ENCODE measurements at places on chromosomes 16 and 17.

GRCh38 chr17:81012574-81013447 lies 21.2 kb downstream of the CHMP6 start:
- DNase-seq, result no peak

DNA sequence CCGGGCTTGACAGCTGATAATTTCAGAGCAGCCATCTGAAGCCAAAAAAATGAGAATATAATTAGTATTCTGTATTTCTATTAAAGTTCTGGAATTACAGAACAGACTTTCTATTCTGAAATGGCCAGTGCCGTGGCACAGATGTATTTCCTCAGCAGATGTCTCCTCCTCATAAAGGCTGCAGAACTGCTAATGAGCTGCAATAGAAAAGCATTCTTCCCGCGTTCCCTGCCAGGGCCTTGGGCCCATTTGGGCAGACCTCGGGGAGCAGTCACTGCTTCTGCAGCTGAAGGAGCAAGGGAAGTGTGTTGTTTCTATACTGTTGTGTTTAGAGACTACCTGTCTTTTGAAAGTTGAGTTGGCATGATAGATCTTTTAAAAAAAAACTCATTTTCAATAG lies 152.6 kb upstream of the CACNG5 start:
- no peak for DNase-seq

- DNase-seq, result no peak
These were observed 51.7 kb downstream of the RPH3AL start for GRCh38 chr17:300881-301280.

DNA sequence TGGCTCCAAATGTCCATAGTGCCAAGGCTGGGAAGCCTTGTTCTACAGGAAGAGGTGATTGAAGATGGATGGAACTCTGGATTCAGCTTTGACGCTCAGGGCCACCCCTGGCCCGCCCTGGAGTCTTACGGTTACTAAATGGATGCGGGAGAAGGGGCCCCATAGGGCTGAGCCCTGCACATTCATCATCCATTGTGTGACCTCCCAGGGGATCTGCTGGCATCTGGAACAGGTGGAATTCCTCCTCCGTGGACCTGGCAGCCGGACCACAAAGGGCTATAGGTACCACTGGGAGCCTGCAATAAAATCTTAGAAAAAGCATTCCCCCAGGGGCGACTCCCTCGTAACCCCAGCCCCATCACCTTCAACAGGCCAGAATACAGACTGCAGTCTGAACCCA lies 81.4 kb upstream of the NOL11 start:
- no peak for DNase-seq

DNA sequence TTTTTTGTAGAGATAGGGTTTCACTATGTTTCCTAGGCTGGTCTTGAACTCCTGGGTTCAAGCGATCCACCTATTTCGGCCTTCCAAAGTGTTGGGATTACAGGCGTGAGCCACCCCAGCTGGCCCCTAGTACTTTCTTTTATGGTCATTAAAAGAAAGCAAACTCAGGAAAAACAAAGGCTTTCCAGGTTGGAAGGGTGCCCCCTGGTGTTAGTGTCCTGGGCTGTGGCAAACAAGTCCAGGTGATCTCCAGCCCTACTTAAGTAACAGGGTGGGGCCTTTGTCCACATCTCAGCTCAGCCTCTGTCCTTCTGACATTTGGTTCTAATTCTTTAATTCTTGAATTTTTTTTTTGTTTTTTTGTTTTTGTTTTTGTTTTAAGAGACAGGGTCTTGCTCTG lies 6.9 kb downstream of the IGFBP4 start:
- DNase-seq, result peak; percentile 27

DNA sequence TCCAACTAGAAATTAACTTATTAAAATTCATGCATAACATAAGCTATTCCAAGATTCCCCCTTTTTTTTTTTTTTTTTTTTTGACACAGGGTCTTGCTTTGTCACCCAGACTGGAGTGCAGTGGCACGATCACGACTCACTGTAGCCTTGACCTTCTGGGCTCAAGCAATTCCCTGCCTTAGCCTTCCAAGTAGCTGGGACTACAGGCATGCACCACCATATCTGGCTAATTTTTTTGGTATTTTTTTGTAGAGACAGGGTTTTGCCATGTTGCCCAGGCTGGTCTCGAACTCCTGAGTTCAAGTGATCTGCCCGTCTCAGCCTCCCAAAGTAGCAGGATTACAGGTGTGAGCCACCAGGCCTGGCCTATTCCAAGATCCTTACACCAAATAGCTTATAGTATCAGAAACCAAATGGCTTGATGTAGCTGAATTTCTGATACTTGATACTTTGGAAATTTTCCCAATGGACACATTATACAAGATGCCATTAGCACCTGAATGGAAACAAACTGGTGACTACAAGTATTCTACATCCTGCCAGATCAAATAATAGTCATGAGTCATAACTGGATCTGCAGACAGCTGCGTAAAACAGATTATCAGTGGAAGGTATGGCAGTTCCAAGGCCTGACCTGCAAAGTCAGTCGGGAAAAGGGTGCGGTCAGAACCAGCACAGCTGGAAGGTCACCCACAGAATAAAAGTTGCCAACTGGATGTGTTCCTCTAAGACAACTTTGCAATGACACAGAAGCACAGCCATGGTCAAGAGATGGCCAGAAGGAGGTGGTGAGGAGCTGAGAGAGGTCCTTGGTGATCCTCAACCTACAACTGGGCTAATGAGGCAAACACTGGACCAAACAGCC lies 14.5 kb downstream of the TUBG1 start:
- DNase-seq, result peak; percentile 31

- DNase-seq, result no peak
These were observed 4.8 kb upstream of the ATP2A3 start for GRCh38 chr17:3968886-3969524.

GRCh38 chr16:629185-629832 lies 1.5 kb upstream of the WFIKKN1 start:
- DNase-seq, result no peak

- DNase-seq, result no peak
These were observed 329.9 kb downstream of the KCNJ2 start for GRCh38 chr17:70499067-70499786.

DNA sequence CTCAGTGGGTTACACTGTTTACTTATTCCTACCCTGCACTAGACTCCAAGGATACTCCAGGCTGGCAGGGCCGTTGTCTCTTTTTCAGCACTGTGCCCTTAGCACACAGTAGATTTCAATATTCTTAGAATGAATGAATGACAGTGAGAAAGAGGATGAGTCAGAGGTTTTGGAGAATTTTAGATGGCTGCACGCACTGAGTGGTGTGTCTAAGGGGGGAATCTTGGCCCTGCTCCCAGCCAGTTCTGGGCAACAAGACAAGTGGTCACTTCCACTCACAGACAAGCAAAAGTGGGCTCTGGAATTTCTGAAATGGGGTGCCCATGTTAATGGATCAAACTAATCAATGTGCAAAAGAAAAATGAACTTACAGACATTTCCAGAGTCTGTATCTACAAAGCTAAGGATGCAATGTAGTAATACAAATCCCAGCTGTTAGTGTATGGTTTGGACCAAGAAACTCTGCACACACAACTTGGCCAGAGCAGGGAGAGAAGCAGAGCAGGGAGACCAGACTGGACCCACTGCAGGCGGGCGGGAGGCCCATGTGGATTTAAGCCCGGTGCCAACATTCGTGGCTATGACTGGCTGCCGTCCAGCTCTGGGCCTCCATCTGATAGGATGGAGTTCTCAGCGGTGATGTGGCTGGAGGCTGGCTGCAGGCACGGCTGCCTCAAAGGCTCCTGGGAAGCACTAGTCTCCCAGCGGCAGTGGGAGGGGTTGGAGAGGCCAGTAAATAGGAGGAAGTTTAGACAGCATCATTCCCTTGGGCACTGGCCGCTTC lies 95.6 kb upstream of the CDYL2 start:
- DNase-seq, result peak; percentile 95

- DNase-seq, result no peak
These were observed 34.3 kb downstream of the CPSF4L start for GRCh38 chr17:73227379-73227778.

- DNase-seq, result no peak
These were observed 26.8 kb upstream of the PMFBP1 start for GRCh38 chr16:72198771-72199201.

DNA sequence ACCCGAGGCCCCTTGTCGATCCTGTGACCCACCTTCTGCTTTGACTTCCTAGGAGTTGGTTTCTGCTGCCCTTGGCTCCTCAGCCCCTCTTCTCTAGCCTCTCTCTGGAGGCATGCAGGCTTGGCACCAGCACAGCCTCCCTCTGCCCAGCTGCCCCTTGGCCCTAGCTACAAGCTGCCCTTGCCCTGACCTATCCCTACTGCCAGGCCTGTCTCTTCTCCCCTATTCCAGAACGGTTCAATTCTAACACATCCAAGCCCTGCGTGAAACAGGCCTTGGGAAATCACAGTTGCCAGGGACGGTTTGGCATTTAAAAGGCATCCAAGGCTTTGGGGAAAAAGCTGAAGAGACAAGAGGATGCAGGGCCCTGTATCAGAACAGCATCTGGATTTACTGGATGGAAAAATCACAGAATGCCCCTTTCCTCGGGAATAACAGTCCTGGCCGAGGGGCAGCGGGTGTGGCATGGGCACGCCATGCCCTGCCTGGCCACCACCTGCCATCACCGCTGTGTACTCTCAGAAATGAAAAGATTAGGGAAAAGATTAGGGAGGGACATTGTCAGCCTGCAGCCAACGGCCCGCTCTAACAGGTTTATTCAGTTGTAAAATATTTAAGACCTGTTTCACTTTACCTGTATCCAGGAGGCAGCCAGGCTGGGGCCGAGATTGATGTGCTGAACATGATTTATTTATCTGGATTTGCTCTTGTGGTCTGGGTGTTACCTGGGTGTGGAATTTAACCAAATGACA lies 15.8 kb downstream of the RAI1 start:
- no peak for DNase-seq

- peak; percentile 9 for DNase-seq
These were observed 491 bp downstream of the IST1 start for GRCh38 chr16:71895679-71896365.

GRCh38 chr16:54397190-54397835 lies 110.7 kb upstream of the IRX3 start:
- DNase-seq, result no peak

- DNase-seq, result no peak
These were observed 5.9 kb upstream of the MYO15A start for GRCh38 chr17:18102640-18103039.

DNA sequence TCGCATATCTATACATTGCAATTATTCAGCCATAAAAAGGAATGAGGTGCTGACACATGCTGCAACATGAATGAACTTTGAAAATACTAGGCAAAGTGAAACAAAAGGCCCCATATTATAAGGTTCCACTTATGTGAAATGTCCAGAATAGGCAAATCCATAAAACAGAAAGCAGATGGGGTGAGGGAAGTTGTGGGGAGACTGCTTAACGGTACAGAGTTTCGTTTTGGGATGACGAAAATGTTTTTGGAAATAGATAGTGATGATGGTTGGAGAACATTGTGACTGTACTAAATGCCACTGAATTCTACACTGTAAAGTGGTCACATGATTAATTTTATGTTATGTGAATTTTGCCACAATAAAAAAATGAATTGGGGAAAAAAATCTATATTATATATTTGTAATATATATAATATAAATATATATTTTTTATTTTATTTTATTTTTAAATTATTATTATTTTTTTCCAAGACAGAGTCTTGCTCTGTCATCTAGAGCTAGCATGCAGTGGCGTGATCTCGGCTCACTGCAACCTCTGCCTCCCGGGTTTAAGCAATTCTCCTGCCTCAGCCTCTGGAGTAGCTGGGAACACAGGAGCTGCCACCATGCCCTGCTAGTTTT lies 4.2 kb upstream of the GNA13 start:
- no peak for DNase-seq

- no peak for DNase-seq
These were observed 16.6 kb downstream of the CASKIN2 start for GRCh38 chr17:75498726-75499213.

DNA sequence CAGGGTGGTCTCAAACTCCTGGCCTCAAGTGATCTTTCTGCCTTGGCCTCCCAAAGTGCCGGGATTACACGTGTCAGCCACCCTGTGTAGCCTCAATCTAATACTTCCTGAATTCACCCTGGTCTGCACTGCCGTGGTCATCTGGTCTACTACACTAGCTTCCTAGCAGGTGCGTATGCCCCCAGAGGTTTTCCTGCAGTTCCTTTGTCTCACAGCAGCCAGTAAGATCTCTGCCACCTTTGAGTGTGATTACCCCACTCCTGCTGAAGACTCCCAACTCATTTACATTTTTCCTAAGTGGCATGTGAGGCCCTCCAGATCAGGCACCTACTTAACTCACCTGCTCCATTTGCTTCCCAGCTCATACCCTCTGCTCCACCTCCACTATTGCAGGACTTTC lies 5.1 kb upstream of the DDX19A start:
- no peak for DNase-seq

- DNase-seq, result no peak
These were observed 30.6 kb upstream of the FAAP100 start for GRCh38 chr17:81582749-81583148.

GRCh38 chr16:4614571-4615383 lies at the start of gene UBALD1:
TSS of gene UBALD1 (minus strand) at chr16:4614888. CDS start at chr16:4614797, 91 bp downstream.
- DNase-seq, result peak; percentile 86

- no peak for DNase-seq
These were observed 19.4 kb downstream of the GNGT2 start for GRCh38 chr17:49190932-49191331.

DNA sequence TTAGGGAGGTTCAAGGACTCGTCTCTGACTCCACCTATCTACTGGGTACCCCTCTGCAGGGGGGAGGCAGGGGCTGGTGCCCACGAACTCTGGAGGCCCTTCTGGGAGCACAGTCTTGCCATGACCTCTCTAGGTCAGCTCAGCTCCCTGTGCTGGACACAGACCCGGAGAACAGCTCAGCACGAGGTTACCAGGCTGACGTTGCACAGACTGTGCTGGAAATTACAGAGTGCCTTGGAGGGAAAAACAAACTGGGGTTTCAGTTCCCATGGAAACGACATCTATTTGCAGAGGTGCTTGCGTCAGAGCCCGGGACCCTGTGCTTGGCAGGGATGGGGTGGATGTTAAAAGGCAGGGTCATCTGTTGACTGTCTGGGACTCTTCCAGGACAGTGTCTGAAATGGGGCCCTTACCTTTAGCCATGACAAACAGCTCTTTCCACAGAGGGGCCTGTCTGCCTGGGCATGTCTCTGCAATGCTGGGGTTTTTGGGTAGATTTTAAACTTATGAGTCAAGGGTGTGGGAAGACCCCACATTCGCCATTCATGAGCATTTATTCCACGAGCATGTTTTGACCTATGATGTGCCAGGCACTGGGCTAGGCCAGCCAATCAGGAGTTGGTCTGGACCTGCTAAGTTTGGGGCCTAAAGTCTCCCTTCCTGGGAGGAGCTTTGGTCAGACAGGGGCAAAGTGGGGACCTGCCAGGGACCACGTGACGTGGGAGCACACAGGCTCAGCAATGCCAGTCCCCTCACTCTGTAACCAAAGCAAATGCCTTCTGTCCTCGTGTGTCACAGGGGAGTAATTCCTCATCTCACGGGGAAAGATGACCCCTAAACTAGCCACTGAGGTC lies 22.5 kb downstream of the CCR7 start:
- peak; percentile 14 for DNase-seq

Measured in NCI-H226 (cell line).